ENCODE measurements at places on chromosomes 16 and 17.

DNA sequence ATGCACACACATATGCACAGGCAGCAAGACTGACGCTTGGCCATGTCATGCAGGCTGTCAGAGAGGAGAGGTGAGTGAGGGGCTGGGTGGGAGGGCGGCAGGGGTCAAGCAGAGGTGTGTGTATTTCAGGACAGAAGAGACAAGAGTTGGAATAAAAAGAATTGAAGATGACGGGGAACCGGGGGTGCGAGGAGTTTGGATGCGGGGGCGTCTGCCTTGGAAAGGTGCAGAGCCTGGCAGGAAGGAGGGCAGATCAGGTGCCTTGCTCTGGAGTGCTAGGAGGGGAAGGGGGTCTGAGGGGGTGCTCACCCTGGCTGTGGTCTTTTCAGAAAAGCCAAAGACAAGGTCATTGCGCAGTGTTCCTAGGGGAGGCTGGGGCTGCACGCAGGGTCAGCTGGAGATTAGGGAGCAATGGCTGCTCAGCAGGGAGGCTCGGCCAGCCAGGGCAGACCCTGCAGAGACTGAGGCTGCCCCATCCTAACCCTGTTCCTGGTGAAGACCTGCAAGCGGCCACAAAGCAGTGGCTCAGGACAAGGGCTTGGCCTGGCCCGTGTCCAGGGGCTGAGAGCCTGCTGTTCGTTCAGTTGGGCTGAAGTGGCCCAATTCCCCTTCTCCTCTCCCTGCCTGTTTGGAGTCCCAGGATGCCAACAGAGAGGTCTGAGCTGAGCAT, 23.7 kb upstream of the CBX4 start:
- no peak for DNase-seq

DNA sequence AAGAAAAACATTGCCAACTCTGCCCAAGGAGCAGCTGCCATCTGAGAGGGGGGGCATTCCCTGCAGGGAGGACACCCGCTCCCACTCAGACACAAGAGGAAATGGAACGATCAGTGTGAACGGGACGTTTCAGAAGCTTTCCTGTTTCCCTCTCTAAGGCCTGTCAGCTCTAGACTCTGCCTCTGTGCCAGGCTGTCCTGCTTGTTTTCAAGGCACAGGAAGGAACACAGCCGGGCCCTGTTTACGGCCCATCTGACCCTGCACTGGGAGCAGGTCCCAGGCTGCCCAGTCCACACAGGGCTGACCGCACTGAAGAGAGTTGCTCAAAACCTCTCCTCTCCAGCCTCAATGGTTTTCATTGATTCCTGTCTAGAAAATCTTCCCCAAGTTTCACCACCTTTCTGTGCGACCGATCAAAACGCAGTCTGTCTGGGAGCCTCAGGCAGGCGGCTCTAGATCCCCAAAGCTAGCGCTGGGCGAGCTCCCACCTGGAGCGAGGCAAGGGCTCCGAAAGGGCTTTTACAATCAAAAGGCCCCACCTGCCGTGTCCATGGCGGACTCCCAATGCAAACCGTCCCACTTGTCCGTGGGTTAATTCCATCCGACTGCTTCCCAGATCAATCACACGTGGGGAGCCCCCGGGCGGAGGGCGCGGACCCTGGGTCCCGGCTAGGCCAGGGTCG, 1.5 kb downstream of the PIEZO1 start:
- DNase-seq: no peak

- no peak for DNase-seq
Measured at GRCh38 chr17:81494626-81495377, 17.8 kb downstream of the ACTG1 start.

- DNase-seq: no peak
Measured at GRCh38 chr16:79316004-79316458, 284.5 kb downstream of the MAF start.

- DNase-seq: peak; percentile 88
Measured at GRCh38 chr17:50684612-50685333, 22.9 kb downstream of the ANKRD40 start.

- no peak for DNase-seq
Measured at GRCh38 chr17:45022655-45023339, 28.6 kb downstream of the DCAKD start.

GRCh38 chr16:74749291-74750055, 25.1 kb downstream of the FA2H start:
- DNase-seq: peak; percentile 24

- no peak for DNase-seq
Measured at GRCh38 chr16:1069154-1069553, 3.4 kb upstream of the SSTR5 start.

- DNase-seq: no peak
Measured at GRCh38 chr16:48317614-48318315, 67.4 kb downstream of the SIAH1 start.

- no peak for DNase-seq
Measured at GRCh38 chr16:49701065-49701685, 154.7 kb downstream of the ZNF423 start.

GRCh38 chr16:30700491-30700890, 1.5 kb downstream of the SRCAP start:
- DNase-seq: no peak

DNA sequence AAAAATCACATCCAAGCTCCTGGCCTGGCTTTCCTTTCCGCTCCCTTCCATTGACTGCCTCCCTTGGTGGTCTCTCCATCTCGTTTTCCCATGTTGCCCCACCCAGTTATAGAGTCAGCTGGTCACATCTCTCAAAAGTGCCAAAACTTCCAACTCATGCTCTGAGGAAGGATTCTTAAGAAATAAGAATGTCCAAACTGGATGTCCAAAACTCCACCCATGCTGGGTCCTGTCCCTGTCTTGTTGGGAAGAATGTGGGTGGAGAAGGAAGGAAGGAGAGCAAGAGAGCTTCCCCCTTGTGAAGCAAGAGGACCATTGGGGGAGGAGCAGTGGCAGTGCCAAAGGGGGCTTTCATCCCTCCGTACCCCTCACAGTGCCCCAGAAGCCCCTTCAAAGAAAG, 44.6 kb upstream of the MAP3K14 start:
- DNase-seq: no peak

GRCh38 chr17:31609331-31609730, 217.9 kb downstream of the RAB11FIP4 start:
- DNase-seq: no peak

DNA sequence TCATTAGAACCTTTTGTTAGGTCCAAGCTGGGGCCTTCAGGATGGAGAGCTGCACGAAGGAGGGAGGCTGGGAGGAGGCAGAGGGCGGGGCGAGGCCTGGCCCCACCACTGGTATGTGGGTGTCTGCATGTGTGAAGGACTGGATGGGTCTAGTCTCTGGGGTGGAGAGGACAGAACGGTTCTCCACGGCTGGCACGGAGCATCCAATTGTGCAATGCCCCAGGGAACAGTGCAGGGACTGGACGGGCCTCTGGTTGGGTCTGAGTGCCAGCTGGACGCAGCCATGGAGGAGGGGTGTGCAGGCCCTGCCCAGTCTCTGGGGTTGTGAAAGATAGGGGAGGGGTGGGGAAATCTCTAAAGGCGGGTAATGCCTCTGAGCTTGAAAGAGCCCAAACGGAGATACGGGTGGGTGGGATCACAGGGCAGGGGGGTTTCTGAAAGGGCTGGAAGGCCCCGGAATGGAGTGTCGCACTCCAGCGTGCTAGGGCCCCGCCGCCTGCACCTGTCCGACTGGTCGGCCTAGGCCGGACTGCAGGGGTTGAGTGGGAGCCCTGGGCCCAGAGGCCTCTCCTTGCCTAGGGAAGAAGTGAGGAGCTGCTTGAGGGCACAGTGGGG, 1.6 kb downstream of the PPL start:
- DNase-seq: peak; percentile 99

DNA sequence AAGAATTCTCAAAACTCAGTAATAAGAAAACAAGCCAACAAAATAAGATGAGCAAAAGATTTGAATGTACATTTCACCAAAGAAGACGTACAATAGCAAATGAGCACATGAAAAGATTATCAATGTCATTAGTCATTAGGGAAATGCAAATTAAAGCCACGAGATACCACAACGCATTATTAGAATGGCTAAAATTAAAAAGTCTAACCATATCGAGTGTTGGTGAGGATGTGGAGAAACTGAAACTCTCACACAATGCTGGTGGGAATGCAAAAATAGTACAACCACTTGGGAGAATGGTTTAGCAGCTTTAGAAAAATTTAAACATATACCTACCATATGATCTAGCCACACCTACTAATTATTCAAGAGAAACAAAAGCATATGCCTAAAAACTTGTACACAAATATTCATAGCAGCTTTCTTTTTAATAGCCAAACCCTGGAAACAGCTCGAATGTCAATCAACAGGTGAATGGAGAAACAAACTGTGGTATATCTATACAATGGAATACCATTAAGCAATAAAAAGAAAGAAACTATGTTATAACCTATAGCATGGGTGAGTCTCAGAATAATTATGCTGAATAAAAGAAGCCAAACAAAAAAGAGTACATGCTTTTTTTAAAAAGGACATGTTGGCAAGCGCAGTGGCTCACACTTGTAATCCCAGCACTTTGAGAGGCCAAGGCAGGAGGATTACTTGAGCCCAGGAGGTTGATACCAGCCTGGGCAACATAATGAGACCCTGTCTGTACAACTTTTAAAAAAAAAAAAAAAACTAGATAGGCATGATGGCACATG, 103.6 kb downstream of the LITAF start:
- no peak for DNase-seq

DNA sequence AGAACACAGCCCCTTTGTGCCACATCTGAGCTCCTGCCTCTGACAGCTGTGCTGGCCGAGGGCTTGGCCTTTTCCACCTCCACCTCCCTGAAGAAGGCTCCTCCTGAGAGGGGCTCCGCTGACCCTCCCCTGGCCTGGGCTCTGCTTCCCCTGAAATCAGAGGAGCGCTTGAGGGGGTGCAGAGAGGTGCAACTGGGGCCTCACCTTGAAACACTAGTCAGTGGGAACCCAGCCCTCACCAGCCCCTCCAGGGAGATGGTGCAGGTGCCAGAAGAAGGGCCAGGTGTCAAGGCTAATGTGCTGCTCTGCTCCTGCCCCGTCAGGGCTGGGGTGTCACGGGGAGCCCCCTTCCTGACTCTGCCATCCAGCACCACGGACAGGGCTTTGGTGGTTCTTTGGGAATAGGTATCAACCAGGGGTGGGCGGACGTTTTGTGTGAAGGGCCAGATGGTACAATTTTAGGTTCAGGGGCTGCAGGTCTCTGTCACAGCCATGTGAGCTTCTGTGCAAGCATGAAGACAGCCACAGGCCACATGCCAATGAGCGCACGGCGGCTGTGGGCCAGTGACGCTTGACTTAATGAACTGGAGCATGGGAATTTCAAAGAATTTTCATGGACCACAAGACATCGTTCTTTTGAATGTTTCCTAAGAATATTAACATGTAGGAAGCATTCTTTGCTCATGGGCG, 2.1 kb upstream of the ZG16B start:
- DNase-seq: no peak

DNA sequence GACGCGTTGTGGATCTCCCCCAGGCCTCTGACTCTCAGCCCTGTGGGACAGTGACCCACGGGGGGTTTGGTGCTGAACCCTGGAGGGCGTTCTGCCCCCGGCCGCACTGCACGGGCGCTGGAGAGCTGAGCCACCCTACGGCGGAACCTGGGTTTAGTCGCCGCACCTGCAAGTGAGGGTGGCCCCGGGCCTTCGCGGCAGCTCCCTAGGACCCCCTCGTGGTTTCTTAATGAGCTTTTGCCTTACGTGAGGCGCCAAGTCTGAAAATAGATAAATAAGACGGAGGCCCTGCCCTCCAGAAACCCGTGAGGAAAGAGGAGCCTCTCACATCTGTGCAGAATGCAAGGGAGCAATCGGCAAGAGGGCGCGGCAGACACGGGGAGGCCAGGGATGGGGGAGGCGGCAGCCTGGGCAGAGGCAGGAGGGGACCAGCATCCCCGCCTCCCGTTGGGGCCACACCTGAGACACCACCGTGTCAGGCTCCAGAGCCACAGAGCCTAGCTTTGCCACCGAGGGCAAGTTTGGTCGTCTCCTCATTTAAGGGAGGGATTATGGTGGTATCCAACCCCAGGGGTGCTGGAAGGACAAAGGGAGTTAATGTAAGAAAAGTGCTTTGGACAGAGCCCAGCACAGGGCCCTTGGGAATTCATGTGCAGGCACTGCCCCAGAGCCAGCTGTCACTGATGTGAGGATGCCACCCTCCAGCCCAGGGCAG, 153.2 kb upstream of the CHMP6 start:
- peak; percentile 46 for DNase-seq

DNA sequence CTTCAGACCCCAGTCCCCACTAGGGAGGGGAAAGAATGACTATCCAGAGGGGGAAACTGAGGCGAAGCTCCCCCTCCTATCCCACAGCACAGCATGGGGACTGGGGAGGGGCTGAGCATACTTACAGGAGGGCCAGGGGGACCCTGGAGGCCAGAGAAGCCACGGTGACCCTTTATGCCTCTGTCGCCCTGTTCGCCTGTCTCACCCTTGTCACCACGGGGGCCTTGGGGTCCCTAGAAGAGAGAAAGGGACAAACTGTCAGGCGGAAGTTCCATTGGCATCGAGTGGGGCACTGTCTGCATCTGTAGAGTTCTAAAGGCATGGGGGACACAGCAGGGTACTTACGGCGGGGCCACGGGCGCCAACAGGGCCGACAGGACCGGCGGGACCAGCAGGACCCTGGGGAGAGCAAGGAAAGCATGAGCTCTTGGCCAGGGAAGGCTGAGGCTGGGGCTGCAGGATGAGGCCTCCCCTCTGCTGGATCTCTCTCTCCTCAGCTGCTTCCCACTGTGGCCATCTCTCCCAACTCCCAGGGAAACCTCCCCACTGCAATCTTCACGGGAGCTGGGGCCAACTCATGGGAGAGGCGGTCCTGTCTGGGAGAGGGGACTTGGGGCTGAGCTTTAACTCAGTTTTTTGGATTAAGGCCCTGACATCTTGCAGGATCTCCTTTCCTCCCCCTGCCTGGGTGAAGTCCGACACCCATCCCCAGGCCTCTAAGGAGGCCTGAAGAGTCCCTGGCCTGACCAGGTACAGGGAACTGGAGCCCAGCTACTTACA, 13.5 kb downstream of the COL1A1 start:
- no peak for DNase-seq

DNA sequence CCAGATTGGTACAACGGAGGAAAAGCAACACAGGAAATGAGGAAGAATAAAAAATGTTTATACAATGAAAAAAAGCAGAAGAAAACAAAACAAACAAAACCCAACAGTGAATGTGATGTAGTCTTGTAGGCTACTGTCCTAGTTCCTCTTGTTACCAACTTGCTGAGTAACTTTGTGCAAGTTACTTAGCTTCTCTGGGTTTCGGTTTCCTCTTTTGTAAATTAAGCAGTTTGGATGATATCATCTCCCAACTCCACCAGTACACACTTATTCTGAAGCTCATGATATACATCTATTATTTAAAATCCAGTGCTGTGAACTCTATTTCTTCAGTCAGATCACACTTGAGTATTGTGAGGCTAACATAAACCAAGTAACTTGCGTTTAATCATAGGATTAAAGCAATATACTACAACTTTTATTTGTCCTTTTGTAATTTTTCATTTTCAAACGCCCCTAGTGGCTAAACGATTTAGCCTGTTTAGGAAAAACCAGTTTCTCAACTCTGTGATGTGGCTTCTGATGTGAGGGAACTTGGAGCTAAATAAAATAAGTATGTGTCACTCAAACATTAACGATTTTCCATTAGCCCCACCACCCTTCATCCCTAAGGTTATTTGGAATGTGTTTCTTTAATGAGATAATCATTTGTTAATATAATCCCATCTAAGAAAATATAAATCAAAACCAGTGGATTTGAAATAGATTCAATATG, 1.4 kb upstream of the UNK start:
- DNase-seq: no peak

GRCh38 chr17:43368740-43369506, 29.9 kb upstream of the ARL4D start:
- peak; percentile 89 for DNase-seq

All from right lobe of liver (tissue), 6 donors.